ENCODE measurements at places on chromosomes 6 and 20.

GRCh38 chr6:39086294-39086693 lies 28.7 kb downstream of the SAYSD1 start:
- DNase-seq, result no peak

DNA sequence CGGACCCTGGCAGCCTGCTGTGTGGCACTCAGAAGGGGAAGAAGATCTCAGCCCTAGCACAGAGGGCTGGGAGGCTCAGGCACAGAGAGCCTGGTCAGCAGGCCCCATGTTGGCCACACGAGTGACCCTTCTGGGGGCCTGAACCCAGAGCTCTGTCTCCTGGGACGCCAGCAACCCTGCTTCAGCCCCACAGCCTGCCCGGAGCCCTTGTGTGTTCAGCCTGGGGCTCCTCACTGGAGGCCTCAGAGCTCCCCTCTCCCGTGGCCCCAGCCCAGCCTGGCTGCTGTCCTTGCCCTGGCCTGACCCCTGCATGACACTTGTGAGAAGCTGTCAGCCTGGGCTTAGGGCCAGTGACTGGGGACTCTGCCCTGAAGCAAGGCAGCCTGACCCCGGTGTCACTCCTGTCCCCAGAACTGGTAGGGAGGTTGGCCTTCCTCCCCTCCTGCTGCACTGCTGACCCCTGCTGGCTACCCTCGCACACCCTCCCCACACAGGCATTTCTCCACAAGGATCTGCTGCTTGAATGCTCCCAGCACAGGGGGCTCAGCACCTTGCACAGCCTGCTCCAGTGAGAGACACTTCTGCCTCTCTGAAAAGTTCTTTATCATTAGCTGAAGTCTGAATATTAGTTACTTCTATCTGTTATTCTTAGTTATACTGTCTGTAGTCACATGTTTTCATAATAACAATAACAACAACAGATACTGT lies 15.4 kb upstream of the IP6K3 start:
- DNase-seq, result peak; percentile 79

GRCh38 chr6:56841381-56841749 lies 113.5 kb upstream of the BEND6 start:
- no peak for DNase-seq

GRCh38 chr6:86949771-86950170 lies 12.4 kb downstream of the HTR1E start:
- DNase-seq, result no peak

GRCh38 chr20:16321291-16321690 lies 252.0 kb downstream of the KIF16B start:
- DNase-seq, result no peak

Measured in suppressor macrophage (primary cell).